Right ventricle myocardium superior (tissue), 1 donor: ENCODE measurements at places on chromosomes 5 and 9.
A peak's percentile ranks its signal among the peaks of the same experiment; 100 is the strongest.

- DNase-seq = no peak
Observed at GRCh38 chr5:125293223-125293622, 546.8 kb upstream of the ZNF608 start.

- DNase-seq = no peak
Observed at GRCh38 chr9:132879457-132880323, 992 bp downstream of the SPACA9 start.

- DNase-seq = no peak
Observed at GRCh38 chr5:75260708-75261107, 24.0 kb upstream of the ANKRD31 start.

GRCh38 chr5:157559301-157559700, 16.3 kb downstream of the ADAM19 start:
- DNase-seq = no peak

- DNase-seq = no peak
Observed at GRCh38 chr5:164352695-164353094, 847.3 kb downstream of the MAT2B start.

- no peak for DNase-seq
Observed at GRCh38 chr5:7269591-7270274, 126.2 kb upstream of the ADCY2 start.

DNA sequence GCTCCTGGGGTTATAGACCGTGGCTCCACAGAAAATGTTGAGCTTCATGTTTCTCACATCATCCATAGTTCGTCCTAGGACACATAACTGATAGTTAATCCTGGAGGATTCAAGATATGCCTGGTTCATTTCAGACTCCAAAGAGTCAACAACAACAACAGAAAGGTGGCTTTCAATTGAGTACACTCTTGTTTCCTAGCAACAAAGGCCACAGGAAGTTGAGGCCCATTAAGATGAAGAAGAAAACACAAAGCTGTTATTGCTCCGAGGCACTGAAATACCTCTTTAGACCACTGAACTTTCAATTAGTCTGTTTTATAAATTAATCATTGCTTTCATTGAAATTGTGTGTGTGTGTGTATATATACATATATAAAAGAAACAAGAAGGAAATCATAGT, 154.5 kb downstream of the YIPF5 start:
- no peak for DNase-seq

DNA sequence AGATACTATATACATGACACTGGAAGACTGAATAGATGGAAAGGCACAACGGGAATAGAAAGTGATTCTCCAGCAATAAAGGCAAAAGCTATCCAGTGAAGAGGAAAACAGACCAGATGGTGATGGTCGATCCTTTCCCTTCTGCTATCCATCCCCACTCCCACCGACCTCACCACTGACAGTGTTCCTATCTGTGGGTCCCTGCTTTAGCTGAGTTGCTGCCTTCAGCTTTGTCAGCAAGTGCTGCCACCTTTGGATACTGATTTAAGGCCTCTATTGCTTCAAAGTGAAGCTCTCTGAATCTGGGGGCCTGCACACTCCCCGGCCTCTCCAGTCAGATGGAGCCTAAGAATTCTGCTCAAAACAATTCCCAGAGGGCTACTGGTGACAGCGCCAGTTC, 32.3 kb downstream of the EPB41L4A start:
- no peak for DNase-seq

GRCh38 chr5:124065508-124065907, 553.5 kb downstream of the CSNK1G3 start:
- DNase-seq = no peak

DNA sequence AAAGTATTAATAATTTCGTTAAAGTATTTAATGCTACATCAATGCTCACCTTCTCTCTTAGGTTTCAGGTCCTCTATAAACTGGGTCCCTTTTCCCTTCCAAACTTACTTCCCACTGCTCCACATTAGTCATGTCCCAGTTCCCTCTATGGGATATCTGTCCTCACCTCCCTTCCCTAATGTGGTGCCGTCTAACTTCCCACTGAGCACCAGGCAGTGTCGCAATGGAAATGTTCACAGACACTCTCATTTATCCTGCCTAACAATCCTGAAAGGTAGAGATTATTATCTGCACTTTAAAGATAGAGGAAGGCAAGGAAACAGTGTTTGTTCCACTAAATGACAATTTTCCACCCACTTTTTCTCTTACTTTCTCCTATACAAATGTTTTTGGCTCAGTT, 329.7 kb downstream of the CWC27 start:
- DNase-seq = no peak

DNA sequence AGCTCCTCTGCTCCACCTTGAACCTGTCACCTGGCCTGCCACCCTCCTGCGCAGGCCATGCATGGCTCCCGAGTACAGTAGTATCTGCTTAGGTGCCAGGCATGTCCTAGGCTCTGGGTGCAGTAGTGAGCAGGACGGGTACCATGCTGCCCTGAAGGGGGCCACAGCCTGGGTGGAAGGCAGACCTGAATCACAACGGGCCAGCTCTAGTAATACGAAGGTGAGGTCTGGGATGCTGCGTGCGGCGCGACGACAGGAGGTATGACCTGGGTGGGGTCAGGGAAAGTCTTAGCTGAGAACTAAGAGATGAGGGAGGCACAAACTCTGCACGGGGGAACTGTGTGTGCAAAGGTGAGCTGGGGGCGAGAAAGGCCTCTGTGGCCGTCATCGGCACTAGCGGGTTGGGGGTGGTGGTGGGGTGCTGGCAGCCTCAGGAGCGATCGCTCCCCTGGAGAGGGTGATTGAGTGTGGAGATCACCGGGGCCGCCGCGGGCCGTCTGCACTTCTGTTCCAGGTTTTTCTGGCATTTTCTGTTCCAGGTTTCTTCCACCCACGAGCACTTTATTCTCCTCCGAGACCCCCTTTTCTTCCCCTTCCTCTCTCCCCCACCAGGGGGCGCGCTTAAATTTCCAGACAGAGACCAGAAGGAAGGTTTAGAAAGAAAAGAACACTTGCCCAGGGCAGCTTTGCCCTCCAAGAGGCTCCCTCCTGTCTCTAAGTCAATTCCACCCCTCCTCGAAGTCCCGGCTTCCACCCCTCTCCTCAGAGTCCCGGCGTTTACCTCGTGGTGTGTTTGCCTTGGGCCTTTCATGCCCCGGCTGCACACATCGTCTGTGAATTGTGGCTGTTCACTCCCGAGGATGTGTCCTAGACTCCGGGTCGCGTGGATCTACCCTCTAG, 15.1 kb downstream of the PDLIM4 start:
- peak; percentile 74 for DNase-seq

DNA sequence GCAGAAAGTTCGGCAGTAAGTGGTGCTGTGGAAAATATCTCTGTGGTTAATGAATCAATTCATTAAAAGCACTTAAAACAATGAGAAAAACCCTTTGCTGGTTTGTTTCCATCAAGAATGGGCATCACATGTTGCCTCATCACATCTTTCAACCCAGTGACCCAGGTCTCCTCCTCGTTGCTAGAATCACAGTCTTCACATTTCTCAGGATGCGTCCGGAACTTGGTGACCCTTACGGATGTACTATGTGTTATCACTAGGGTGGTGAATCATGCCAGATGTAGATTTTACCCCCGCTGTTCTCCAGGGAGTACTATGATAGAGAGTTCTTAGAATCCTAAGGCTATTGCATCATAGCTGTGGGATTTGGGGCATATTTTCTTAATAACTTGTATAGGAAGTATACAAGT, 217.9 kb upstream of the KLF4 start:
- no peak for DNase-seq

DNA sequence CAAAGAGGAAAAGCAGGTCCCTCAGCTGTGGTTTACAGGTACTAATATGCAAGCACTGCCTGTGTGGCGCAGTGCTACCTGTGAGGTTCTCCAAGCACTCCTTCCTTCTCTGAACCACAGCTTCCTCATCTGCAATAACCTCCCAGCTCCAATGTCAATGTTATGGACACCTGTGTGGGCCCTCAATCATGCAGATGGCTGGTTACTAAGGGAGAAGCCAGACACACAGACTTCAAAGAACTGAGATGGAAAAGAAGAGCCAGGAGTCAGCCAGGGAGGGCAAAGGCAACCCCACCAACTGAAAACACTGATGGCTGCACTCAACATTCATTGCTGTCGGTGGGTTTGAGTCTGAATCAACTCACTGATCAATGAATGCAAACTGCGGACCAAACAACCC, 77.7 kb downstream of the NR6A1 start:
- no peak for DNase-seq

DNA sequence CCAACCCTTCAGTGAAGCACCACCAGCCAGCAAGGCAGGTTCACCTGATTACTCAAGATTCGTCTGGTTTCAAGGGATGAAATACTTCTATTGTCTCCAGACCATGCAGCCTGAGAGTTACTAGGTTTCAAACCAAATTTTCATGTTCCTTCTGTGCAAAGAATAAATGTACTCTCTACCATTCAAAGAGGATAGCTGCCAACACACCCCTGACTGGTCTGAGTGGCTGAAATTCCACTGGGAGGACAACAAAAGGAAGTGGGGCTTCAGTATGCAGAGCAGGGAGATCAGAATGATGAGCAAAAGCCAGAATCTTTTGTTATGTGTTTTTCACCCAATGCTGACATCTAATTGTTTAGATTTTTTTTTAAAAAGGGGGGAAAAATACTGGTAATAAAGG, 356.3 kb downstream of the BNC2 start:
- no peak for DNase-seq

DNA sequence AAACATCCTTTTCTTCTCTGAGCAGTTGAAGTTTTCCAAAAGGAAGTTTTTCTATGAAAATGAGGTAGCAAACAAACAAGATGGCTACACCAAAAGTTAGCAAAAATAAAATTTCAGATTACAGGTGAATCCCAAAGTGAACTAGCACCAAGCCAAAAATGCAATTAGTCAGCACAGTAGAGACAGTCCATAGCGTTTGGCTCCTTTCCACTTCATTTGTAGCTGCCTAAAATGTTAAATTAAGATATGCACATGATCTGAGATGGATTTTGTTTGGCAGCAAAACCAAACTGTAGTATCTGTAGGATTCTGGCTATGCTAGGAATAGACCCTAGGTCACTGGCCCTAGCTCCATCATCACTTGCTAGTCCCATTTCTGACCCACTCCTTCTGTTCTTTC, 45.7 kb upstream of the SHOC1 start:
- no peak for DNase-seq

- DNase-seq = no peak
Observed at GRCh38 chr5:77431719-77432118, 60.4 kb downstream of the WDR41 start.

- DNase-seq = peak; percentile 86
Observed at GRCh38 chr9:128607642-128608350, 48.9 kb downstream of the DYNC2I2 start.

DNA sequence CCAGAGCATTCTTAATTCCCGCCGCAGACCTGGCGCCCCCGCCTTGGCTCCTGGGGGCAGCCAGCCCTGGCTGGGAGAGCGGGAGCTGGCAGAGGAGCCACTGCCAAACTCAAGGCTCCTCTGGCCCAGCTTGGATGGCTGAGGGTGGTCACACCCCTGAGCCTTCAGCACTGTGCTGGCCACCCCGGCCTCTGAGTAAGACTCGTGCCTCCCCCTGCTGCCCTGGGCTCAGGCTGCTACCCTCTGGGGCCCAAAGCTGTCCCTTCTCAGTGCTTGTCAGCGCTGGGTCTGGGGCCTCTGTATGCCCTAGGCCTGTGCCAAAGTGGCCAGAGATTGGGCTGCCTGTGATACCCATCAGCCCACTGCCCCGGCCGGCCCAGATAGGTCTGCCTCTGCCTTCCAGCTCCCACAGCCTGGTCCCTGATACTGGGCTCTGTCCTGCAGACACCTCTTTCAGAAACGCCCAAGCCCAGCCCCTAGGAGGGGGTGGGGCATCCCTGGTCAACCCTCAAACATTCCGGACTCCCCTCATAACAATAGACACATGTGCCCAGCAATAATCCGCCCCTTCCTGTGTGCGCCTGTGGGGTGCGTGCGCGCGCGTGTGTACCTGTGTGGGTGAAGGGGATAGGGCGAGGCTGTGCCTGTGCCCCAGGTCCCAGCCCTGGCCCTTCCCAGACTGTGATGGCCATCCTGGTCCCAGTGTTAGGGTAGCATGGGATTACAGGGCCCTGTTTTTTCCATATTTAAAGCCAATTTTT, 4.4 kb upstream of the PRR7 start:
- DNase-seq = no peak

- no peak for DNase-seq
Observed at GRCh38 chr5:65647941-65648340, 23.1 kb downstream of the SHLD3 start.

- no peak for DNase-seq
Observed at GRCh38 chr9:69584759-69585158, 87.4 kb downstream of the APBA1 start.

GRCh38 chr5:95162231-95162992, 122.5 kb downstream of the MCTP1 start:
- no peak for DNase-seq

DNA sequence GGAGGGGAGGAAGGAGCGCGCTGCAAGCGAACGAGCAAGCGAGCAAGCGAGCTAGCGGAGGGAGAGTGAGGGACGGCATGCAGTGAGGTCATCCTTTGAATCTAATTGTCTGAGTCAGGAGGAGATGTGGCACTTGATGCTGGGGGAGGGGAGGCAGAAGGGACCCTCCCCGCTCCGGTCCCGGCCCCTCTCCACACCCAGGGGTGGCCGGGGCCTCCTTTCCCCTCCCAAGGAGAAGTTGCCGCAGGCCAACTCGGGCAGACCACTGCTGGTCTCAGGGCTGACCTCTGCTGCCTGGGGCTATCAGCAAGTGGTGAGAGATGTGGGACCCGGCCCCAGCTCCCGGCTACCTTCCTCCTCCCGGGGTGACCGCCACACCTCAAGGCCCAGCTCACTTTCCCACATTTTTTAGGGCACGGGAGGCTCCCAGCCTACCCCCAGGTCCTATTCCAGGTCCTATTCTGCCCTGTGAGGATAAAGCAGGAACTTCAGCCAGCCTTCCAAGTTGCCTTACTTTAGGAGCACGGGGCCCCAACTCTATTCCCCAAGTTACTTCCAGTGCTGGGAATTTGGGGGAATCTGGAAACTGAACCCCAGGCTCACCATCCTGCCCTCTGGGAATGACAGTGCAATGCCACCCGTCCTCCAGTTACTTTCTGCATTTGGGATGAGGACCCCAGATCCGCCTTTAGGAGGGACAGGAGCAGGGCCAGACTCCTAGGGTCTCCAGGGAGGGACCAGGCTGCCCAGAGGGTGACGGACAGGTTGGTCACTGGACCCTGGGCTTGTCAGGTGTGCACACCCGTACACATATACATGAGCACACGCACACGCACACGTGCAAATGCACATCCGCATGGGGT, 11.1 kb downstream of the CNTFR start:
- DNase-seq = no peak

DNA sequence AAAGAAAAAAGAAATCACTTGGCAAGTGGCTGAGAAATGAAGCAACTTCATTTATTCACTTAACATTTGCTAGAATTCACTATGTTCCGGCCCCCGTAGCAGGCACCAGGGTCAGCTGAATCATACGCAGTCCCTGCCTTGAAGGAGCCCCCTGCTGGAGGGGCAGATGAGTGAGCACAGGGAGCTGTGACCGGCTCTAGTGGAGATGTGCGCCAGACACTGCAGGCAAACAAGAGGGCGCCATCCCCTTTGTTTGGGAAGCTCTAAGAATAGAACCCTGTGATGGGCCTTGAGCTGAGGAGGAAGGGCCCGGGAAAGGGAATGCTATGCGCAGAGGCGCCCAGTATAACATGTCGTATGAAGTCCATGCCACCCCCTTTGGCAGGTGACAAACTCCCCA, 20.2 kb upstream of the RPL26L1 start:
- DNase-seq = no peak

GRCh38 chr5:22076586-22076985, 776.6 kb downstream of the CDH12 start:
- DNase-seq = no peak

- peak; percentile 83 for DNase-seq
Observed at GRCh38 chr5:132369474-132370180, at the start of gene SLC22A5. Gene SLC22A5, plus strand, starts transcription at chr5:132369710. Its CDS starts 263 bp downstream, at chr5:132369973.
